ENCODE measurements at places on chromosomes 2 and 18. TPM values are rescaled to one million over a fixed set of nuclear protein-coding genes. Genes with fewer than 3 reads are reported as not detected.

CABYR gene
- total RNA-seq = 8.7 TPM

C2orf92 gene
- total RNA-seq = 39.9 TPM

DNA sequence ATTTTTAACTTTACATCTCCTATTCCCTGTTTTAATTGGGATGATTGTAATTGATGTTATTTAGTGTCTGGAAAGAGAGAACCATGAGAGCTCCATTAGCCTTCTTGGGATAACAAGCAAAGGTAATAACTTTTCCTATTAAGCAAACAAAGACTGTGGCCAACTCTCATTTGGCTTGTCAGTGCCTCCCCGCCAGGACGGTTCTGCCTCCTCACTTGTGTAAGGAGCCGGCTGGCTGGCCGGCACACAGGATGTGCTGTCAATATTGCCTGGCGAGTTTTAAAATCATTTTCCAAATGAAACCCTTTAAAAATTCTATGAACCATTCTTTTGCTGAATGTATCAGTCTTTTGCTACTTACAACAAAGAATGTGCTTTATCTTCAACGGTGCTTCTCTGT, 898.3 kb downstream of the CPS1 start:
- no peak for ATAC-seq

- ATAC-seq = no peak
These were observed 28.2 kb upstream of the TAF1B start for GRCh38 chr2:9815076-9815475.

- peak; percentile 74 for ATAC-seq
These were observed 123.2 kb downstream of the SMAD7 start for GRCh38 chr18:48827291-48828193.

GRCh38 chr2:60808330-60808801, 52.3 kb downstream of the PAPOLG start:
- ATAC-seq = no peak

DNA sequence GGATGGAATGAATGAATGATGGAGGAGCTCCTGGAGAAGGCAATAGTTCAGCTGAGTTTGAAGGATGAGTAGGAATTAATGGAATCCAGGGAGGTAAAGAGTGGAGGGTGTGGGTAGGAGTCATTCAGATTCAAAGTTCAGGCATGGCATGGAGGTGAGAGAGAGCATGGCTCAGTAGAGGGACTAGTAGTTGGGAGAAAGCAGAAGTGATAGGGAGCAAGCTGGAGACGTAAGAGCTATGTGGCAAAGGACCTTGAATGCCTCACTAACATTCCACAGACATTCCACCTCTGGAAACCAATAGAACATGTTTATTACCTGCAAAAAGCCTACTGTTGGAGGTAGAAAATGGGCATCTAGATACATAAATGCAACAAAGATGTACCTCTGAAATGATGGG, 170.1 kb downstream of the HAUS1 start:
- no peak for ATAC-seq

DNA sequence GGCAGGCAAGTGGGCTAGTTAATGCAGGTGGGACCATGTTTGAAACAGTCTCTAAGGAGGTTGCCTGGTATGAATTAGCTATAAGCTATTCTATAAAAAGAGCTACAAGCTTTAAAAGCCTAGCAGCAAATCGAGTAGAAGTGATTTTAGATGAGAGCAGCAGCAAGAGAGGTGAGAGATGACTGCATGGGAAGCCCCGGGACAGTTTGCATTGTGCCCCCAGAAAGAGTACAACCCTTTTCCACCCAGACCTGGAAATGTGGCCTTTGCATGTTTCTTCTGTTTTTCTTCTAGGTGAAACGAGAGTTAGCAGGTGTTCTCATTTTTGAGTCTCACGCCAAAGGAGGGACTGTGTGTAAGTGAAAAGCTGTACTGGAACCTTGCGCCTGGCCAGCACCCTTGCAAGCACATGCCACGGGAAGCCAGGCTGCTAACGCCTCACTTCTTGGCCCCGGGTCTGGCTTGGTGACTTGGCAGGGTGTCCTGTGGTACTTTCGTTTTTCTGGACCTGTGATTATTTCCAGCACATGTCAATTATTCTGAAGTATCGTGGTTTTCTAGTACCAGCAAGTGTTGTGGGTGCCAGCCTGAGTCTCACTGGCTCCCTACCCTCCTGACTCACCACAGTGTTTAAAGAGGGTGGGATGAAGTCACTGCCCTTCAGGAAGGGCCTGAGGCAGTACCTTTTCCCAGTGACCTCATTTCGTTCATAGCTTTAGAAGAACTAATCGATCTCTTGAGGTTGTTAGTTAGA, 90.3 kb upstream of the MAP3K20 start:
- ATAC-seq = no peak

DNA sequence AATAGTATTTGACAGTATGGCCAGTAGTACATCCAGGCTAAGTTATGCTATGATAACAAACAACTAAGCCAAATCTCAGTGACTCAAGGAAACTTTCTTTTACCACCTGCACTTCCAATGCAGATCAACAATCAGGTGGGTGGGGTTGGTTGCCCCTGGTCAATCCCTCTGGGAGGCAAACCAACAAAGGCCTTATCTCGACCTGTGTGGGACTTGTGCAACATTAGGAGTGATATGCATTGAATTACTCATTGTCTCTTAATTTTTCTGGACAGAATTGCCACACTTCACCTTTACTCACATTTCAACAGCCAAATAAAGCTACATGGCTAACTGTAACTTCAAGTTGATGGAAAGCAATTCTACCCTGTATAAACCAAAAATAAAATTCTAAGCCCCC, 1049.3 kb upstream of the CDH2 start:
- ATAC-seq = peak; percentile 35

- no peak for ATAC-seq
These were observed 33.3 kb downstream of the NIF3L1 start for GRCh38 chr2:200922439-200922838.

- ATAC-seq = peak; percentile 41
These were observed 501 bp downstream of the RETREG2 start for GRCh38 chr2:219178377-219179175.

Data from motor neuron (in vitro differentiated cells).